ENCODE measurements at places on chromosomes 4 and X.
A peak's percentile ranks its signal among the peaks of the same experiment; 100 is the strongest.

- DNase-seq: no peak
Observed at GRCh38 chr4:11626066-11626465, 197.4 kb upstream of the HS3ST1 start.

- peak; percentile 77 for DNase-seq
Observed at GRCh38 chrX:81367291-81367690, 165.4 kb downstream of the SH3BGRL start.

DNA sequence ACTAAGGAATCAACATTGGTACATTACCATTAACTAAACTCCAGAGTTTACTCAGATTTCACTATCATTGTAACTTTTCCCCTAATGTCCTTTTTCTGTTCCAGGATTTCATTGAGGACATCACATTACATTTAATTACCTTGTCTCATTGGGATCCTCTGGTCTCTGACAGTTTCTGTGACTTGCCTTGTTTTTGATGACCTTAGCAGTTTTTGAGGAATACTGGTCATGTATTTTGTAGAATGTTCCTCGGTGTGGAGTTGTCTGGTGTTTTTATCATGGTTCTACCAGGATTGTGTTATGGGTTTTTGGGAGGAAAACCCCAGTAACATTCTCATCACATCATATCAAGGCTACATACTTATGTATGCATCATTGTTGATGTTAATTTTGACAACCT is 95.6 kb upstream of the TBC1D9 start:
- DNase-seq: no peak

DNA sequence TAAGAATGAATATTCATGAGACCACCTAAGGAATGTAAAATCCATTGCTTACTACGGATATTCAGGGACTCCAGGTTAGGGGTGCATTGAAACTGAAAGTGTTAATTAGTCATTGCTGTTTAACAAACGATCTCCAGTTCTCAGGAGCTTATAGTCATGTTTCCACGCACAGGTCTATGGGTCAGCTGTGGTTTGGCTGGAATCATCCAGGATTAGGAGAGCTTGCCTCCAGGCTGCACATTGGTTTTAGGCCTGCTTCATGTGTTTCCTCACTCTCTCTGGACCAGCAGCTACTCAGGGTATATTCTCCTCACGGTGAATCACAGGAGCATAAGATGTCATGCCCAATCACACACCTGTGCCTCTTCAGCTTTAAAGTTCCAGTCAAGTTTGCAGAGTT is 98.9 kb downstream of the ATXN3L start:
- no peak for DNase-seq

GRCh38 chr4:151325111-151325948 is at the start of gene SH3D19:
Gene SH3D19, minus strand, starts transcription at chr4:151325605. Its CDS starts 253 bp downstream, at chr4:151325352.
- no peak for DNase-seq

GRCh38 chrX:149152941-149153340 is 352.2 kb downstream of the IDS start:
- no peak for DNase-seq

DNA sequence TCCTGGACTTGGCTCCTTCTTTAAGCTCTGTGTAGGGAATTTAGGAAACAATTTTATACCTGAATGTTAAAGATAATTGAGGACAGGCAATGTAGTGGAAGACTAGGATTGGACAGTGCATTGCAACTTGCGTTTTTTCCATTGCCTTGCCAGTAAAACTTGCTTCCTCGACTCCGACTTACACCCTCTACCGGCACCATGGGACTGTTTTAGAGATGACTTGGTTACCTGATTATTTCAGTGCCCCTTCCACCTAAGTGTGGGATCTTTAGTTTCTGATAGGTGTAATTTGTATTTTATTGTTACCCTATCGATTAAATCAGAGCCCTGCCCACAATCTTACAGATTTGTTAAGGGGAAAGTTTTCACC is 1.2 kb downstream of the PRPS1 start:
- DNase-seq: no peak

DNA sequence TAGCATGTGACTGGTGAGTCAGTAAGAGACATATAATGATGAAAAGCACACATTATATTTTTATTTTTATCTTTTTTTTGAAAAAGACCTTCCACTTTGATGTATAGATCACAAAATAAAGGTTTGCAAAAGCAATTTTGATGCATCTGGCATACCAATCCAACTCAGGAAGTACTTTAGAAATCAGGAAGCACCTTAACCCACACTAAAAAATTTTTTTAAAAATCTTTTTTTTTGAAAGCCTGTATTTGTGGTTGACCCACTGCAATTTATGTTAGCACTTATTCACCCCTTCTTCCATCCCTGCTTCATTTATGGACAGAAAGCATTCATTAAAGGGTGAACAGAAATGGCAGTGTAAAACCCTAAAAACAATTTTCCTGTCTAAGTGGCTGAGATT is 16.6 kb downstream of the TMEM255A start:
- DNase-seq: no peak

DNA sequence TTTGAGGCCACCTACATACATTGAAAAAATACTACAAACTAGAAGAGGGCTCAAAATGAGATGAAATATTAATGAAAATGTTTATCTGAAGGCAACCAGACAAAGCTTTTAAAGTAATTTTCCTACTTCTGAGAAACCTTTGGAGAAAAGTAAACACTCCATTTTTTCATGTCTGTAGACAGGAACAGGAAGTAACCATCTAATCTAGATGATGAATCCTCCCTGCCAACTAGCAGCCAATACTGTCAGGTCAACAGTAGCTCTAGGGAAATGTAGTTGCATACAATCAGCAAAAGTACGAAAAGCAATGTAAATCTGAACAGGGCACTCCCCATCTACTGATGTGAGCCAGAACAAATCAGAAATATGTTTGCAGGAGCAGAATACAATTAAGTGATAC is 49.0 kb downstream of the AMMECR1 start:
- DNase-seq: no peak

DNA sequence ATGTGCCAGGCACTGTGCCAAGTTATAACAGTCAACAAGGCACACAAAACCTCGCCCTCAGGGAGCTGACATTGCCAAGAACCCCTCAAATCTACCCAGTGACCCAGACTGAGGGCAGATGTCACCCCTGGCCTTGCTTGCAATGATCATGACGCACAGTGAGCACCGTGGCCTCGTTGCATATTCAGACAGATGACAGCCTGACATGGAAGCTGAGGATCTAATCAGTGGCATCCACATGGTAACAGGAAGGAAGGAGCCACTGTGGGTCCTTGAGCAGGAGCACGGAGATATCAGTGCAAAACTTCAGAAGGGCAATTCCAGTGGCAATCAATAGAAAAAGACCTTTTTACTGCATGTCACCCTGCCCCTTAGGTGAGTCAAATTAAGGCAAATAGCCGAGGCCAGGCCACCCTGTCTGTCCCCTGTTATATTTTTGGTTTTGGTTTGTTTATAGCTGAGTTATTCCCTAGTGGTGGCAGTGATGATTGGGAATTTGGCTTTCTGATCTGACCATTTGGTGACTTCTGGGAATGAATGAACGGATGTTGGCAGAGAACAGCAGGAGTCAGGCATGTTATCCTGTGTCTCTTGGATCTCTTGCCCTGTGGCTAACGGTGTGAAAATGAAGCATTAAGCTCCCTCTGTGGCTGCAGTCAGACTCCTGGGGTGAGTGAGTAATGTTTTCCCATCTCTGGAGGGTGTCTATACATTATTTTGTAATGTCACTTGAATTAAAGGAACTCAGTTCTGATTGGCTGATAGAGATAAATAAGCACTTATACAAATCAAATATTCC is 20.4 kb downstream of the WDR13 start:
- no peak for DNase-seq

DNA sequence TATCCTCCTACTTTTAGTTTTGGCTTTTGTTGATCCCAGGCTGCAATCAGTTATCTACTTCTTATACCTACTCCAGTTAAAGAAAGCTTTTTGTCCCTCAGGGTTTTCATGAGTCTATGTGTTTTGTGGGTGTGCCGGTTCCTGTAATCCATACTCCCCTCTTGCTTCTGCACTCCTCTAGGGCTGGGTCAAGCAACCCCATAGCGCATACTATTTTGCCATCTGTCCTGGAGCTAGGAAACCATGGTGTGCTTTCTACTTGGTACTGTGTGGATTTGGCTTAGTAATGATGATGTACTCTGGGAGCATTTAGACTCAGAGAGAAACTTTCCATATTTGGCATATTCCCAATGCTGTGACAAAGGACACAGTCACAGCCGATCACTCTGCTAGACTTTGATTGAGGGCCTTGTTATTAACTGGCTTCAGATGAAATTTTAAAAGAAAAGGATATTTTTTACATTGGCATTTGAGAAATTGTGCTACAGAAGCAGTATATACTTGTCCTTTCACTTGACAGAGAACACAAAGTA is 86.1 kb upstream of the GRXCR1 start:
- DNase-seq: no peak

- DNase-seq: no peak
Observed at GRCh38 chr4:33400504-33400903, 2680.3 kb downstream of the PCDH7 start.

DNA sequence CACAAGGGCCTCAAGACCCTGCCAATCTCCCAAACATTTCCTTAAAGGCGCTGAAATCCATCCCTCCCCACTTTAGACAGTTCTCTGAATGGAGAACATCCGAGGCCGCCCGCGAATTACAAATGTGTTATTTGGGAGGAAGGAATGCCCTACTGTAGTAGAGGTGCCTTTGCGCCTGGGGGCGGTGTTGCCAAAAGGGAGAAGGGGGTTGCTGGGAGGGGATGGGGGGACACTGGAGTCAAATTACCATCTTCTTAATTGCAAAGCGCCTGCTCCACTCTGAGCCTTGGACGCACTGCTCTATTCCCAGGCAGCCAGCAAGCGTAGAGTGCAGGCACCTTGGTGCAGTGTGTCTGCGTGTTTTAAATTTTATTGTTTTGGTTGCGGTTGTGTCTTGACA is 2.7 kb downstream of the TMEM255A start:
- DNase-seq: no peak

DNA sequence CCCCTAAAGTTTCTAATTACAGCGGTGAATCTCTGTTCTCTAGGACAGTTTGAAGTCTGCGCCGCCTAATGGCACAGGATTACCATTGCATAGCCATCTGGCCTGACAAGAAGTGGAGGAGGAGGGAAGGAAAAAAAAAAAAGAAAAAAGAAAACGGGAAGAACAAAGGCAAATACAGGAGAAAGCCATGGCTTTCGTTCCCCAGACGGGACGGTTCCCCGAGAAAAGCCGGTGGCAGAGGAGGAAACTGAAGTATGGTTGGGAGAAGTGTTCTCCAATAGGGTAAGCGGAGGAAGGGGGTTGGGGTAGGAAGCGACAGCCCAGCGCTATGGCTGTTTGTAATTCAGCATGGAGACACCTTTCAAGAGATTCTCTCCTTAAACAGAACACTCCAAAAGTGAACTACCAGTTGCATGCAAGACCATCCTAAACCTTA is 80.8 kb downstream of the HMGN5 start:
- DNase-seq: peak; percentile 28

DNA sequence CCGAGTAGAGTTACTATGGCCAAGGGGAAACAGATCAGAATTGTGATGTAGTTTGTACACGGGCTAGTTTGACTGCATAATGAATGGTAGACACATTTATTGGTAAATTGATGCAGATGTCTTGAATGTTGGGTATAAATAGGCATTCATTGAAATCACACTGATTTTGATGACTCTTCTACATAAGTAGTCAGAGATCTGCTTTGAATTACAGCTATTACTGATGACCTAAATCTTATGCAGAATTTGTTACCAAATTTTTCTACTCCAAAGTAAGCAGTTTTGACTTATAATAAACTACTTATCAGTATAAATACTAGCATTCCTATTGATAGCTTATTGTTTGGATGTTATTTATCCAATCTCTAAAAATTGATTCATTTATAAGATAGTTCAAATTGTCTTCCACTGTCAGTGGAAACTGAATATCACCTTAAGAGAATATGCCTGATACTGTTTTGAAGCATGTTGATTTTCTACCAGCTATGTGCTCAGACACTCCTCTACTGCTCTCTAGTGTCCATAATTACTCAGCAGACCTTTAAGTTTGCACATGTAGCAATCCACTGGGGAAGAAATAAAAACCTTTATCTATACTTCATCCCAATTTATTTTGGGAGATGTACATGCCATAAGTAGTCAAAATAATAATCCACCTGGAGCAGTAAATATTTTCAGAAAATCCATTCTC is 120.3 kb downstream of the RASL11B start:
- peak; percentile 8 for DNase-seq

DNA sequence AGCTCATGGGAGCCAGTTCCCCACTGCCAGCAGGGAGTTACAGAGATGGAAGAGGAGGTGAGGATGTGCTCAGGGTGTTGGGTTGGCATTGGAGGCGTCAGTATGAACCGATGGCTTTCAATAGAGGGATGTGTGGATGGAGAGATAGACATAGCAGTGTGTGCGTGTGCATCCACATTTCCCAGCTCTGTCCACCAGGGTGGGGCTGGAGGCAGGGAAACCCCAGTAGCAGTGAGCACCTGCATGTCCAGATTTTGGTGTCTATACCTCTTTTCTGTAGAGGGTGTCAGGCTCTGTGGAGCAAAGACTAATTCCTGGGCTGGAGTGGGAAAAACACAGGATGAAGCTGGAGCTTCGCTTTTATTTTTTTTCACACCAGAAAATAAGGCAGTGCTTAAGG is 37.2 kb upstream of the HGFAC start:
- DNase-seq: no peak

DNA sequence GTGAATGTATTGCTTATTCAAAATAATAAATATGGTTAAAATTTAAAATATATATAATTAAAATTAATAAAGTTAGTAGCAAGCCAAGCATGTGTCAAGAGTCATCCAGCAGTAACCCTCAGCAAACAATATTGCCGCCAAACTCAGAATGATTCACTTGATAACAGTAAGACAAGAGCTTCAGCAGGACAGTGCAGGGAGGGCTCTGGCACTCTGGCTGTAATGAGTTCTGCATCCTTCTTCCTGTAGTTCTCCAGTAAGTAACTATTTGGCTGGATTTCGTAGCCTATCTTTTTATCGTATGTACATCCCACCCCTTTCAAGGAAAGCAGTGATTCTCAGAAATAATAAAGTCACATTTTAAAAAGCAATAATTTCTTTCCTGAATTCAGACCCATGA is 17.6 kb downstream of the OTUD6A start:
- DNase-seq: no peak

GRCh38 chr4:92266521-92266920 is 37.2 kb upstream of the GRID2 start:
- DNase-seq: no peak

GRCh38 chr4:112296949-112297880 is at the start of gene ALPK1:
Gene ALPK1, plus strand, starts transcription at chr4:112297369.
- DNase-seq: peak; percentile 96

DNA sequence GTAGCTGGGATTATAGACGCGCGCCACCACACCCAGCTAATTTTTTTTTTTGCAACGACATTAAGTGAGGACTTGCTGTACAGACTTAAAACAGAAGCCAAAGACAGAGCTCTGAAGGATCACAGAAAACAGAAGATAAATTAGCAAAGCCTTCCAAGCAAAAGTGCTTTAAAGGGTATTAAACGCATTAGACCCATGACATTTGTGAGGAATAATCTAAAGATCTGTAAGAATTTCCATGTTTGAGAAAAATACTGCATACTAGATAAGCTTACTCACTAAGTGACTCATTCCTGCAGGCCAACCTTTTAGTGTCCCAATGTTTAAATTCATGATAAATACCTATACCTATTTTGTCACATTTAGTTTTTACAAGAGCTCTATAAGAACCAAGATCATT is 27.4 kb downstream of the SMARCA1 start:
- DNase-seq: no peak

Data from inflammatory macrophage (primary cell).